ENCODE measurements at places on chromosomes 13 and 19. TPM values are rescaled to one million over a fixed set of nuclear protein-coding genes. Genes with fewer than 3 reads are reported as not detected.

DNA sequence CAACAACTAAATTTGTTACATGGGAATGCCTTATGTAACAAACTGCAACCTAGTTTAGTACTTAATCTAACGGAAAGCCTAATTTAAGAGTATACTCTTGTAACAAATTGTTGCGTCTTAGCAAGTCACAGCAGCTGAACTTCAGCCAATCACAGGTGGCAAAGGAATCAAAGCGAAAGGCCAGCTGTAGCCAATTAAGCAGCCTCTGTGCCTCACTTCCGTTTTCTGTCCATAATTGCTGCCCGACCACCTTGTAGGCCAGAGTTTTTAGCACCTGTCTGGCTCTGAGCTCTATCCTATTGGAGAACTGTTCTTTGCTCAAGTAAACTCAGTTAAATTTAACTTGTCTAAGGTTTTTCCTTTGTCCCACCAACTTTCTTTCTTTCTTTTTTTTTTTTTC is 18.1 kb upstream of the HSPH1 start:
- no peak for DNase-seq

DNA sequence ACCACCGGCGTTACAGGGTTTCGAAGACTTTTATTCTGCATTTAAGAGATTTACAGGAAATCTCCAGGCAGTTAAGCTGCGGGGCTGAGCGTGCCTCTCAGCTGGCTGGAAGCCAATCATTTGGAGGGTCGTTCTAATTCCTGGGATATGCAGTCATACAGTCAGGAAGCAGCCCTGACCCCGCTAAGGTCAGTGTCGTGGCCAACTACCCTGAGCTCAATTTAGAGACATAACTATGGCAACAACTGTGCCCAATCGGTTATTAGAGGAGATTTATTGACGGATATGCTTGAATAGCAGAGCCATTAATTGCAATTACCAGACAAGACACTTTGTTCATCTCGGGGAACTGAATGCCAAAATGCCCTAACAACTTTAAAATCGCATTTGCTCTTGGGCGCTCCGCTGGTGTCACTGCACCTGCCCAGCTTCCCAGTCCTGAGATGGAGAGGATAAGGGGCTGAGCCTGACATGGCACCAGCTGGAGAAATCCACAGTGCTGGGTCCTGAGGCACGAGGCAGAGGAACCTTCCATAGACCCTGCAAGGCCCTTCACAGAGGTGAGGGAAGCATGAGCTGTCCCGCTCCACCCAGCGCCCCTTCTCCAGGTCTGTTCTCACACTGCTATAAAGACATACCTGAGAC is 15.1 kb upstream of the ZNF507 start:
- DNase-seq, result no peak

The ZNF556 gene
- not detected for total RNA-seq

- no peak for DNase-seq
Observed at GRCh38 chr13:43300865-43301264, 277.5 kb downstream of the DNAJC15 start.

- no peak for DNase-seq
Observed at GRCh38 chr19:4354897-4355296, 11.5 kb downstream of the MPND start.

Measured in glomerular endothelial cell (primary cell).